C1 segment of cervical spinal cord (tissue), 14 donors: ENCODE measurements at places on chromosomes 4 and X.
A peak's percentile ranks its signal among the peaks of the same experiment; 100 is the strongest.

GRCh38 chrX:140087875-140088274, 122.6 kb upstream of the CXorf66 start:
- DNase-seq: no peak

DNA sequence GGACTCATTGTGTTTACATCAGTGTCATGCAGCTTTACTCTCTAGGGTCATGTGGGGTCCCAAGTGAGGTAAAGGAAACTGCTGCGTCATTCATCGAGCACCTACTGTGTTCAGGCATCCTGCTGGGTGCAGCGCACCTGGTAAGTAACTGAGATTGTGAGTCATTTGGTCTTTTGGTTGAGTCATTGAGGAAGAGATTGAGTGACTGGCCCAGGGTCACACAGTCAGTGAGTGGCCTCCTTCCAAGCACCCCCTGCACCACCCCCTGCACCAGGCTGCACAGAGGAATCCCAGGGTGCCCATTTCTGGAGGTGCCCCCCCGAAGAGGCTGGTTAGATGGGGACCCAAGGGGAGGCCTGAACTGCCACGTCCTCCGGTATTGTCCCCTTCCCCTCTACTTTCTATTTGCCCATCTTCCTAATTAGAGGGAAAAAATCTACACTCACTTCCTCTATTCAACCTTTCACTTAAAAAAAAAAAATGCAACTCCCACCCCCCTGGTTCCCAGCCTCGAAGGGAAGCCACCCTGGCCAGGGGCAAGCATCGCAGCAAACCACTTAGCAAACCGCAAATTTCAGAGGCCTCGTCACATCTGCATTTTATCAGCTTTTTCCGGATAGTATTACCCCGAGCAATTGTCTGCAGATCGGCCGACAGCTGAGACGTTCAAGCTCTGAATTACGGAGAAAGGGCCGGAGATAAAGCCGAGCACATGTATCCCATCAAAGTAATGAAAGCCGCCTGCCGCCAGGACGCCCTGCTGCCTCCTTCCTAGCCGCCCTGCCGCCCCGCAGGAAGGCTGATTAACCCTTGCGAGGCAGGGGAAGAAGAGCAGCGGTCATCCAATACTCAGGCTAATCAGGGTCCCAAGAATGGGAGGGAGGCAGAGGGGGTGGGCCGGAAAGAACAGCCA, 96.3 kb upstream of the MSX1 start:
- no peak for DNase-seq

DNA sequence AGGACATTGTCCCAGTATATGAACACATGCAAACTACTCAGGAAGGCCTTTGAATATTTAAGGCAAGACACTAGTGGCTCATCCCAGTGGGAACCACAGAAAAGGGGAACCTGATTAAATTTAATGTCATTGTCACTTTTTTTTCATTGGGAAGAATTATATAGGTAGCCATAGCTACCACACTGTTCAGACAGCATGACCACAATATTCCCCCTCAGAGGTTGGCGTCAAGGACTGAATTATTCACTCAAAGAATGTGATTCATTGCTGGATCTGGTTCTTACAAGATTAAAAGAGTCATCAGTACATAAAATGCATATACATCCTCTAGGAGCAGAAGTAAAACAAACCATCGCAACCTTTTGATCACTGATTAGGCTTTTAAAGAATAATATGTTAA, 92.0 kb upstream of the SMARCAD1 start:
- no peak for DNase-seq

DNA sequence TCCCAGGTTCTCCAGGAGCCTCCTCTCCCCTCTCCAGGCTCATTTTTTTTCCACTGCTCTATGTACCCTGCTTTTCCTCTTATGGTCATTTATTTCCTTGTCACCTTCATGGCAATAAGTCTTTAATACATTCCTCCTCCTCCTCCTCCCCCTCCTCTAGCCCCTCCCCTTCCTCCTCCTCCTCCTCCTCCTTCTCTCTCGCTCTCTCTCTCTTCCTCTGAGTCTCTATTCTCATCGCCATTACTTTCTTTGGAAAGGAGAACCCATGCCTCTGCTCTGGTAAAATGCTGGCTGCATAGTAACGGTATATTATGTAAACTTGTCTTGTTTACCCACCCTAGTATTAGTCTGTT, 35.7 kb downstream of the ARHGAP24 start:
- no peak for DNase-seq

DNA sequence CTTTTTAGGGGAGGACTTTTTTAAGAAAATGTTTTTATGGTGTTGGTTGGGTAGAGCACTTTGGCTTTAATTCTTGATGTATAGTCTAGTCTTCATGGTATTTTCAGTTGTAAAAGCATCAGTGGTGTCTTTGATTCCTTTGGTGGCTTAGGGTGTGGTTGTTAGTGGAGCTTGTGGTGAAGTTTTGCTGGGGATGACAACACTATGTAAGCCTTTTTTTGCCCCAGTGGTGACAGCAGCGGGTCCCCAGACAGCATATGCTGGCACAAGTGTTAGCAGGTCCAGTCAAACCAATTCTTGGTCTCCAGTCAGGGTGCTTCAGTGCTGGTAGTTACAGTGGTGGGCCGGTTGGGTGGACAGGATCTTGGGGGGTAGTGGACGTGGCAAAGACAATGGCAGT, 52.0 kb downstream of the CHIC1 start:
- DNase-seq: no peak

- no peak for DNase-seq
Measured at GRCh38 chr4:119861731-119862130, 204.9 kb downstream of the MAD2L1 start.

GRCh38 chrX:38560776-38561125, 591 bp upstream of the TSPAN7 start:
- DNase-seq: no peak

DNA sequence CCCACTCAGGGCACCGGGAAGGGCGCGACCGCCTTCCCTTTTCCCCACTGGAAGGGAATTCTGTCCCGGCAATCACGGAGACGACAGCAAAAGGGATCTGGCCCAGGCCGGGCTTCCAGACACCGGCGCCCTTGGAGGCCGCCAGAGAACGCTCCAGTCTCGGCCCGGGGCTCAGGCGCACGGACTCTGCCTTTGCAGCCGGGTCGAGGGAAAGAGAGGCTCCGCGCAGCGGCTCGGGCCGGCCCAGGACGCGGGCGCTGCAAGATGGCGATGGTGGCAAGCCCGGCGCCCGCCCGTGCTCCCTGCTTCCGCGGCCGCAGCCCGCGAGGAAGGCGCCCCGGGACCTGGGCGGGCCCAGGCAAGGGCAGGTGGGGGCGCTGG, 1.1 kb downstream of the CTBP1 start:
- peak; percentile 59 for DNase-seq
